Activated naive CD8-positive, alpha-beta T cell treated with anti-CD3 and anti-CD28 coated beads, Interleukin-2, amount 10 ng/mL, durations not matched to agents 7 days and 5 days (primary cell): ENCODE measurements at places on chromosomes 1 and 21. TPM values are rescaled to one million over a fixed set of nuclear protein-coding genes. Genes with fewer than 3 reads are reported as not detected.

RIPPLY3 gene
- not detected for total RNA-seq

GLIS1 gene
- total RNA-seq = not detected

DNA sequence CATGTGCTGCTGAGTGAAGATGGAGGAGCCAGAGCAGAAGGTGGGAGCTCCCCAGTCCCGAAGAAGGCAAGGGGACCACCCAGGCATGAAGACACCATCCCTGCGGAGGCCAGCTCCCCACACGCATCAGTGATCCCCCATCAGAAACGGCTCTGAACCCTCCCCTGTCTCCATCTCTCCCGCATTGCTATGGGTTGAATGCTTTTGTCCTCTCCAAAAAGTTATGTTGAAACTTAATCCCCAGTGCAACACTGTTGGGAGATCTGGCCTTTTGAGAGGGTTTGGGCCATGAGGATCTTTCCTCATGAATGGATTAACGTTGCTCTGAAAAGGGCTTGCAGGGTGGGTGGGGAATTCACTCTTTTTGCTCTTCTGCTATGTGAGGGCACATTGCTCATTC is 147.6 kb downstream of the AJAP1 start:
- H3K4me3 ChIP-seq = no peak overlapping the region
- no peaks in the 10 kb centered on the region for H3K27me3 ChIP-seq
- H3K4me1 ChIP-seq = no peaks in the 10 kb centered on the region
- no peak overlapping the region for H3K27ac ChIP-seq
- no peaks in the 10 kb centered on the region for H3K36me3 ChIP-seq

DNA sequence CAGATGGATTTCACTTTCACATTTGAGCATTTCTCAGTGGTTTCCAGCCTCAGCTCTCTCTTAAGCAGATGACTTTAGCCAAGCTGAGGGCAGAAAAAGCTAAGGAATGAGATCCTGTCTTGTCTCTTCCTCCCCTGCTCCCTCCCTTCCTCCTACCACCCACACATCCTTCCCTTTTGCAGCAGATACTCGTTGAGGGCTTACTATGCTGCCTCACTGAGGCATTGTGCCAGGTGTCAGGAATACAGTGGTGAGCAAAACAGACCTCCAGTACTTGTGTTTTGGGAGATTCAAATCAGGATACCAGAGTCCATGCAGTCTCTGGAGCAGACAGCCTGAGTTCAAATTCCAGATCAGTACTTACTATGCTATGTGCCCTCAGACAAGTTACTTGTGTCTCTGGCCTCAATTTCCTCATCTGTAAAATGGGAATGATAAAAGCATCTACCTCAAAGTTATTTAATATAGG is 43.2 kb downstream of the KIF26B start:
- no peaks in the 10 kb centered on the region for H3K4me1 ChIP-seq
- DNase-seq = no peak
- H3K27ac ChIP-seq = no peak overlapping the region
- peaks cover 13% of the 10 kb centered on the region for H3K27me3 ChIP-seq

- no peaks in the 10 kb centered on the region for H3K36me3 ChIP-seq
- H3K4me3 ChIP-seq = no peak overlapping the region
- no peaks in the 10 kb centered on the region for H3K27me3 ChIP-seq
- no peaks in the 10 kb centered on the region for H3K4me1 ChIP-seq
Measured at GRCh38 chr21:32519945-32520874, 65.1 kb downstream of the TCP10L start.

GRCh38 chr1:153624965-153625611 is 2.2 kb downstream of the S100A13 start:
- H3K27me3 ChIP-seq = no peaks in the 10 kb centered on the region
- no peak overlapping the region for H3K27ac ChIP-seq
- no peak overlapping the region for H3K4me3 ChIP-seq
- no peaks in the 10 kb centered on the region for H3K36me3 ChIP-seq
- peaks cover 4% of the 10 kb centered on the region for H3K4me1 ChIP-seq

MYBPH gene
- not detected for total RNA-seq

FAM72C gene
- total RNA-seq = 9.1 TPM

- no peaks in the 10 kb centered on the region for H3K27me3 ChIP-seq
- no peak overlapping the region for H3K4me3 ChIP-seq
- no peaks in the 10 kb centered on the region for H3K4me1 ChIP-seq
- no peak overlapping the region for H3K27ac ChIP-seq
- no peaks in the 10 kb centered on the region for H3K36me3 ChIP-seq
Measured at GRCh38 chr1:239951511-239952140, 140.1 kb upstream of the FMN2 start.

S100A8 gene
- 1.2 TPM for total RNA-seq

- DNase-seq = peak; percentile 98
- peak within 1 kb of the TSS; percentile 97 for H3K27ac ChIP-seq
- peak within 1 kb of the TSS; percentile 99 for H3K4me3 ChIP-seq
- peaks cover 27% of the 10 kb centered on the region for H3K36me3 ChIP-seq
Measured at GRCh38 chr1:22052115-22053016, at the start of gene CDC42. Gene CDC42 (plus strand): TSS chr1:22052709. CDS start chr1:22078479, 25,770 bp downstream.

- no peaks in the 10 kb centered on the region for H3K27me3 ChIP-seq
- H3K36me3 ChIP-seq = peaks cover 41% of the 10 kb centered on the region
- H3K27ac ChIP-seq = peak overlapping the region; percentile 66
- DNase-seq = no peak
- H3K4me1 ChIP-seq = peaks cover 28% of the 10 kb centered on the region
Measured at GRCh38 chr21:25582888-25583287, 24.4 kb downstream of the MRPL39 start.

DENND2C gene
- 0.67 TPM for total RNA-seq

GRCh38 chr1:204128464-204128963 is 23.3 kb downstream of the ETNK2 start:
- peaks cover 2% of the 10 kb centered on the region for H3K27me3 ChIP-seq
- no peaks in the 10 kb centered on the region for H3K36me3 ChIP-seq
- no peak overlapping the region for H3K27ac ChIP-seq
- H3K4me3 ChIP-seq = no peak overlapping the region
- no peak for DNase-seq
- peaks cover 1% of the 10 kb centered on the region for H3K4me1 ChIP-seq

GJA8 gene
- total RNA-seq = not detected

CCDC24 gene
- total RNA-seq = 3.2 TPM

DDR2 gene
- total RNA-seq = 0.34 TPM

DNA sequence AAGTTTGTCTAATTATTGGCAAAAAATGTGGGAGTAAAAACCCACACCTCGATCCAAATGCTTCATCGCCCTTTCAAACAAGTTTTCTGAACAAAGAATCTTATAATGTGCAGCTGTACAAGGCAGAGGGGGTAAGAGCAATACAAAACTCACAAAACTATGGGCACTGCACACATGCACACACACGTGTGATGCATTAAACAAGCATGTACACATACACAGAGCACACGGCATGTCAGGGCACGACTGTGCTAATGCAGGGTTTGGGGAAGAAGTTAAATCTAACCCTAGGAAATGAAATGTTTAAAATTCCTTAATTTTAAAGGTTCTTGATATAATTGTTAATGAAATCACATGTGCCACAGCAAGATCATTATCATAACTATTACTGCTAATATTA is 264.0 kb downstream of the SEC16B start:
- no peak for DNase-seq
- no peak overlapping the region for H3K27ac ChIP-seq
- no peaks in the 10 kb centered on the region for H3K27me3 ChIP-seq
- H3K4me1 ChIP-seq = no peaks in the 10 kb centered on the region
- no peak overlapping the region for H3K4me3 ChIP-seq
